ENCODE measurements at places on chromosomes 12 and 14.

DNA sequence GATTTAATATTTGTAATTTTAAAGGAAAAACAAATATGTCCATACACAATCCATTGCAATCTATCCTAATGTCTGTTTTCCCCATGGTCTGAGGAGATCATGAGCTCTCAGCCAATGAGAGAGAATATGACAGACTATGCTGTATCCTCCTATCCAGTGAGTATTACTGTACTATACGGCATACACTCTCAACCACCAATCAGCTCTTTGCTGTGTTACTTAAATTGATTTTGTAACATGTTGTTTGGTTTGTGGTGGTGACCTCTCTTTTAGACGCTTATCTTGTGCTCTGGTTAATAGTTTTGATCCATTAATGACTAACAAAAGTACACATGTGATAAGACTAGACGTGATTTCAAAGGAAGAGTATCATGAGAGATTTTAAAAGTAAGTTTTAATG is 231.5 kb upstream of the FOXN3 start:
- DNase-seq, result no peak

GRCh38 chr12:113378291-113378690 is 19.9 kb downstream of the PLBD2 start:
- DNase-seq, result no peak

- DNase-seq, result no peak
Measured at GRCh38 chr14:105473033-105473676, 1.5 kb upstream of the CRIP2 start.

GRCh38 chr14:55410876-55411275 is 754 bp downstream of the ATG14 start:
- DNase-seq, result no peak

DNA sequence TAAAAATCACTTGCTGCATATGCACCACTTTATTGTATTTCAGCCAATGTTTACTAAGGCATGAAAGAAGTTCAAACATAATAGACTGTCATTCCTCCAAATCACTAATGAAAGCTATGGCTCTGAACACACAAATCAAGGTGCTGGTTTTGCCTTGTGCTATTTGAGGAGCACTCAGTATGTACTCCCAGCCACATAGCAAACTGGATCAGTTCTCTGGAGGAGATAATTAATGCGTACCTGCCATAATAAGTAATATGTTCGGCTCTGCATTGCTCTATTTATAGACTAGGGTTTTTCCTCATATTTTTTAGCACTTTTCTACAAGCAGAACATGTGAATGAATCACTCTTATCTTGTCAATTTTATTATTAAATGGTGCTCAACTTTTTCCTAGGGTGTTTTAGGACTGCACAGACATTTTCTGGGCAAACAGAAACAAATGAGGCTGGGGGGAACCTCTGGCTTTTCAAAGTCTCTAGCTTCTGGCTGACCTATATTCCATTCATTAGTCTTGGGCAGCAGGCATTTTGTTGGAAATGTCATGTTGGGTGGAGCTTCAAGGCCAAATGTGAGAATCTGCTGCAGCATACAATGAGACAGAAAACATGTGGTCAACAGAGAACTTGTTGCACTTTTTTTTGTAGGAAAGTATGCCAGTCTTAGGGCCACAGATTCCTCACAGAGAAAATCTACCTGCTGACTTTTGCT is 88.4 kb downstream of the GRIP1 start:
- DNase-seq, result no peak

- no peak for DNase-seq
Measured at GRCh38 chr14:43528321-43528720, 978.8 kb downstream of the FSCB start.
